ENCODE measurements at places on chromosomes 3 and 15.
A peak's percentile ranks its signal among the peaks of the same experiment; 100 is the strongest.

GRCh38 chr3:99485286-99485685 is 153.1 kb upstream of the COL8A1 start:
- DNase-seq, result no peak

DNA sequence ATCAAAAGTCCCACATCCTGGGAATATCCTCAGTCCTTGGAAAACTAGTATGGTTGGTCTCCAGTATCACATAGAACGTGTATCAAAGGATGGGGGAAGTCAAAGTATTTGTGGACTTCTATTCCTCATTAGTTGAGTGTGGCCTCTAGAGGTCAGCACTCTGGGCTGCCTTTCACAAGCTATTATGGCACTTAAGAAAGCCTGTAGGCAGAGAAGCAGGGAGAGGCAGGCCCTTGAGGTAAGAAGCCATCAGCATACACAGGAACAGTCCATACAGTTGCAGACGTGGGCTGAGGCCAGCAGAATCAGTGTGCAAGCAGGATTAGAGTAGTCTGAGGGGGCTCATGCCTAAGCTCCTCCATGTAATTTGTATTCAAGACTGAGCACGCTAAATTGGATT is 341.7 kb downstream of the CLSTN2 start:
- DNase-seq, result no peak

- DNase-seq, result no peak
Observed at GRCh38 chr3:52233968-52234367, 5.0 kb downstream of the TWF2 start.

GRCh38 chr15:99248000-99248715 is 1.2 kb downstream of the TTC23 start:
- no peak for DNase-seq

DNA sequence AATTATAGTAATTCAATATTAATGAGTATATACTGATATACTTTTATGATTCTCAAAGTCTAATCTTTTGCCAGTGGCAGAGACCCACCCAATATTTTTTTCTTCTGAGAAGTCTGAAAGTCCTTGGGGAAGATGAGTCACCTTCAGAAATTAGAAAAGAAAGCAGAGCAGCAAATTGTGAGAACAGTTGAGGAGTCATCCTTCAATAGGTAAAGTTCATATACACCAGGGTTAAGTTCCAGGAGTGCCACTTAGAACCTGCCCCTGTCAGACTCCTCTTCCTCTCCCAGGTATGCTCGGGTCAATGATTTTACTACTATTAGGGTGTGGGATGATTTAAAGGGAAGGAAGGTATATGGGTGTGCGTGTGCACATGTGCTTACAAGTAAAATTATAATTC is 7.1 kb downstream of the CLRN1 start:
- DNase-seq, result no peak

DNA sequence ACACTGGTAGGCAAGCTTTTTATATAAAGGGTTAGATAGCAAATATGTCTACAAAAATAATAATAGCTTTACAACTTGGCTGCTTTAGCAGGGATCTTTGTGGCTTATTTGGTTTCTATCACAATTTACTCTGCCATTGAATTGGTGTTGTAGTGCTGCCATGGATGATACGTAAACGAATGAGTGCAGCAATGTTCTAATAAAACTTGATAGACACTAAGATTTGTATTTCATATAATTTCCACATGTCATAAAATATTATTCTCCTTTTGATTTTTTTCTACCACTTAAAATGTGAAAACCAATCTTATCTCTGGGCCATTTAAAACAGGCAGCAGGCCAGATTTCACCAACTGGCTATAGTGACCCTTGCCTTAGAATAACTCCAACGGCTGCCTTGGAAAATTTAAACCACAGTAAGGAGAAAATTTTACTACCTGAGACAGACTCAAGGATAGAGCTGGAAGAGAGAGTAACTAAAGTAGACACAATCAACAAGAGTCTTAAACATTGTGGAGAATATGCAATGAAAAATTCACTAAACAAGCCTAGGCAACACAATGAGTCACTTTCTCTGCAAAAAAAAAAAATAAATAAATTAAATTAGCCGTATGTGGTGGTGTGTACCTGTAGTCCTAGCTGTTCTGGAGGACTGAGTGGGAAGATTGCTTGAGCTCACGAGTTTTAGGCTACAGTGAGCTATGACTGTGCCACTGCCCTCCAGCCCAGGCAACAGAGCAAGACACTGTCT is 8.1 kb downstream of the NPHP3 start:
- peak; percentile 44 for DNase-seq

DNA sequence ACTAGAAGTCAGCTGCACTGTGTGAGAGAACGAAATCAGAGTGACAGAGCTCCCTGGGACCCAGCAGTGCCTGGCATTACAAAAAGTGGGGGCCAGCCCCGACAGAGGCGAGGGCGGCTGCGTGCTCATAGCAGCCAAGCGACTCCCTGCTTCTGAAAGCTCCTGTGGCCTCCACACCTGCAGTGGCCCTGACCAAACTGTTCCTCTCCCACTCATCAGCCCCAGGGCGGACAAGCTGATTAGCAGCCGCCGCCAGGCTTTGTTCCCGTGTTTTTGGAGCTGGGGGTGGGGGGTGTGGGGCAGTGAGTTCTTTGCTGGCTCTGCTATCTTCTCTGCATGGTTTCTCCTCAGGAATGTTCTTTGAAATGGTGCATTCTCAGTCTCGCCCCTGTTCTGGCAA is 58.1 kb downstream of the DGKG start:
- no peak for DNase-seq

DNA sequence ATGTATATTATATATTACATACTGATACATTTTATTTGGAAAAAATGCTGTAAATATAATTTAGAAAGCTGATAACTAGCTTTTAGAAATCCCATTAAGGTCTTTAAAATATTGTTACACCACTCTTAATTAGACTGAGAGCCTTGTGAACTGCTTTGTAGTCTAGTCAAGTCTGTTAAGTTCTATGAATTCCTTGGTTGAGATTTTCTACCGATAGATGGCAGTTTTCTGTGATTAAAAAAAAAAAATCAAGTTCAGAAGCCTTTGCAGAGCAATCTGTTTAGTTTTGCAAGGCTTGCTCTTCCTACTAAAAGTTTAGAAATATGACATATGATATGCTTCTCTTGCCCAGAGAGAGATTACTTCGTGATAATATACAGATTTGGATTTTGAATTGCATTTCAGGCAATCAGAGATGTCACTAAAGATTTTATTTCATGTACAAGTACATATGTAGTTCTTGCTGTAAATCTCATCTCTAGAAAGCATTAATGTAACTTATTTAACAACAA is 60.4 kb upstream of the SLITRK3 start:
- no peak for DNase-seq

- DNase-seq, result no peak
Observed at GRCh38 chr15:32716216-32716914, 1.4 kb upstream of the GREM1 start.

DNA sequence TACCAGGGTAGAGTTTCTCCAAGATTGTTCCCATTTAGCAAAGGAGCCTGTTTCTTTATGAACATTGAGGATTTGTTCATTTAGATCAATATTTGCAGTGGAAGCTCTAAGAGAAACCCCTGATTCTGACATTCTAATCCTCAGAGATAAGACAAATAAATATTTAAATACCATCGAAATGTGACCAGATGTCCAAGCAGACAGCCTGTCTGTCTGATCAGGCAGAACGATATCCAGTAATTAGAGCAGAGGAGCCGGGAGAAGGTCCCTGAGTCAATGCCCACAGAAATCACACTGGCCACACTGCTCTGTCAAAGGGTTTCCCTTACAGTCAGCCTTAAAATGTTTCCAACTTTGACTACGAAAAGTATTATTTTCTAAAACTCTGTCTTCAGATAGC is 15.7 kb upstream of the ARPIN start:
- DNase-seq, result no peak

DNA sequence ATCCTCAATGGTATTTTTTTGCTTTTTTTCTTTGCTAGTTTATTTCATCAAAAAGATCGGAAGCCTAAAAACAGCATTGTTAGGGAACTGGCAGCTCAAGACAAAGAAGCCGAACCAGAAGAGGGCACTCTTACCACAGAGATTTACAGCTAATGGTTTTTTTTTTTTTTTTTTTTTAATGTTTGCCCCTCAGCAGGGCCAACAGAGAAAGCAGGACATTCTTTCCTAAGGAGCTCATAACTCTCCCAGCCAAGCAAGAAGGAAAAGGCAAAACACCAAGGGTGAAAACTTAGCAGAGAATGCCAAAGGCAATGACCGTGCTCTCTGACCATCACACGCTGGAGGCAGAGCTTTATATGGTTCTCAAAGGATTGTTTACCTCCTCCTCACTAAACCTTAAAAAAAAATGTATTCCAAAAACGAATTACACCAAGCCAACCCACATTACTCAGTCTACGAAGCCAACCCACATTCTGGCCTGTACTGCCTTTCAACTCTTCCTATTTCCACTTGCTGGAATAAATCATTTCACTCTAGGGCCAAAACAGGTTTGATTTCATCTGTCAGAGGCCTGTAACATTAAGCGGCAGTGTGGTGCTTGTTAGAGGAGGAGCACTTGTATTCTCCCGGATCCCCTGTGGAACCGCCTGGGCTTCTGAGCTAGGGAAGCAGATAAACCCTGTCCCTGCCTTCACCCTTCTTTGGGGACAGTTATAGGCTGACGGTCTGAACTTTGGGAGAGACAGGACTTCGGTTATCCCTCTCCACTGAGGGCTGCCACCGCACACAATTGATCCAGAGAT is 35.6 kb upstream of the GYG1 start:
- peak; percentile 67 for DNase-seq

DNA sequence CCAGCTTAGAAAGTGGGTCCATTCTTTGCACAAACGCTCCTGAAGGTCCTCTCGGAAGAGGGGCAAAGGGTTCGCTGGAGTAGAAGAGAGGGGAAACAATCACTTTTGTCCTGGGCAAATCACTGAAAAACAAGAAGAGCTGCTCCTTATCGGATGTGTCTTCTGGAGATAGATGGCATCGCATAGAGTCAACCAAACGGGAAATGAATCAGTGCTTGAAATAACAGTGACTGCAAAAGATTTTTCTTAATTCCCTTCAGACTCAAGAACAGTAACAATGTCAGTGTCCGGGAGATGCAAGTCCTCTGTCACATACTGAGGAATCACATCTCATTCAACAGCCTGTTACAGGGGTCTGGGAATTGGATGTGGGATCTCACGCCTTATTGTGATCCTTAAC is 78.8 kb upstream of the PCSK6 start:
- no peak for DNase-seq

- DNase-seq, result peak; percentile 61
Observed at GRCh38 chr3:3200632-3201212, 21.2 kb upstream of the CRBN start.

- no peak for DNase-seq
Observed at GRCh38 chr15:66927201-66928077, 138.0 kb upstream of the SMAD3 start.

- DNase-seq, result no peak
Observed at GRCh38 chr3:14260463-14260862, 81.8 kb downstream of the LSM3 start.

DNA sequence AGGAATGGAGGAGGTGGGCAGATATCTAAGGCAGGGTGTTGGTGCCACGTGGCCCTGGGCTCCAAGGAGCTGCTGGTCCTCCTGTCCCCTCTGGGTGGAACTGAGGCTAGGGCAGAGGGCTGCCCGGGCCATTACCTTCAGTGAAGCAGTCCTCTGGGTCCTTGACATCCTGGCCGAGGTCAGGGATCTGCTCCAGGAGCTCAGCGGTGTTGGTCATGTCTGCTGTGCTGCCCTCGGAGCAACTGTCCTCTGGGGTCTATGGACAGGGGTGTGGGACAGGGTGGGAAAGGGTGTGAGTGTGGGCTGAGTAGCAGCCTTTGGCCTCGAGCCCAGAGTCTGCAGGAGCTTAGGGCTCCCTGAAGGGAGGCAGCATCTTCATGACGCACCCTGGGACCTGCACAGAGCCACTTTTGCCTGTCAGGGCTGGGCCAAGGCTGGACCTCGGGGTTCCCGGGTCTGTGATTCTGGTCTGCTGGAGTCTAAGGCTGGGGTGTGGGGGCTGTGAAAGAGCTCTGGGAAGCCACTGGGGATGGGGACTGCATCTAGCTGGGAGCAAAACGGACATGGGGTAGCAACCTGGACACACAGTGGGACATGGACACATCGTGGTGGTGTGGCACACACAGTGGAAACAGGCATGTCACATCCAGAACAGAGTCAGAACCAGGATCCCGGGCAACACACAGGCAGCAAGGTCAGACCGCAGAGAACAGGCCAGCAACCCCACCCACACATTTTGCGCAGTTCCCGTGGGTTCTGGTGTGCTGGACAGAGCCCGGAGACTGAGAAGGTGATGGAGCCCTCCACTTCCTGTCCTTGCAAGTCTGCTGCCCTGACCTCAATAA is 72.7 kb downstream of the SCN5A start:
- DNase-seq, result no peak

- no peak for DNase-seq
Observed at GRCh38 chr3:171346582-171347300, 113.5 kb downstream of the TNIK start.

GRCh38 chr15:44158111-44158510 is 37.0 kb downstream of the FRMD5 start:
- no peak for DNase-seq

- DNase-seq, result no peak
Observed at GRCh38 chr3:150217691-150218090, 190.4 kb upstream of the TSC22D2 start.

- DNase-seq, result no peak
Observed at GRCh38 chr15:67834581-67835296, 5.1 kb downstream of the RNU6-1 start.

DNA sequence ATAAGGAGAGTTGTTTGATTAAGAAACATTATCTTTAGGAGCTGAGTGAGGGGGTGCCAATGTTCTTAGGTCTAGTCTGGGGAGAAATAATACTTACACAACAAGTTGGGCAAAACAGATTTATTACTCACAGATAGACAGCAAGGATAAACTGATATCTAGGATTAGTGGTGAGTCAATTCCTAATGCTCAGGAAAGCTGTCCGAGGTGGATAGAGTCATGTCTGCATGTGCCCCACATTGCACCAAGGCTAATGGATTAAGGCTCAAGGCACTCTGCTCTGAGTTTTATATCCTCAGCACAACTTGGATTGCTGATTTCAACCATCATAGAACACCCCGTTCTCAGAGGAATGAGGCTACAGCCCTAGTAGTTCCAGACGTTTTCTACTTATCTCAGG is 1042.3 kb downstream of the OTOL1 start:
- no peak for DNase-seq

GRCh38 chr3:140022066-140022770 is 87.2 kb downstream of the CLSTN2 start:
- no peak for DNase-seq

Data from LNCaP clone FGC (cell line).